Stimulated activated CD8-positive, alpha-beta memory T cell treated with anti-CD3 and anti-CD28 coated beads, Interleukin-7, amount 100 ng/mL, for 4 hours (primary cell): ENCODE measurements at places on chromosomes 4 and X.

GRCh38 chr4:176825586-176825985, 32.9 kb upstream of the VEGFC start:
- no peak for DNase-seq

DNA sequence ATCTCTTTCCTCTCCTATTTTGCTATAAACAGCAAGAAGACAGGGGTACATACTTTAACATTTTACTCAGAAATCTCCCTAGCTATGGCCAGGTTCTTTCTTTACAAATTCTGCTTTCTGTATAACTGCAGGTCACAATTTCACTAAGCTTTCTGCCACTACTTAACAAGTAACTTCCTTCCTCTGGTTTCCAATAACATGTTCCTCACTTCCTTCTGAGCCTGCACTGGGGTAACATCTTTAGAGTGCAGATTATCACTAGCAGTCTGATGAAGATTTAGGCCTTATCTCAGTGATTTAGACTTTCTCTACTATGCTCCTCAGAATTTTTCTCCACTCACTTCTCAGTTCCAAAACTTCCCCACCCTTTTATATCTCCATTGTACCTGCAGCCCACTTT, 1930.5 kb upstream of the AGA start:
- DNase-seq = no peak

GRCh38 chr4:12545812-12546211, 938.3 kb downstream of the RAB28 start:
- no peak for DNase-seq

GRCh38 chr4:71411981-71412380, 73.2 kb downstream of the SLC4A4 start:
- DNase-seq = no peak

- no peak for DNase-seq
These were observed 4.0 kb upstream of the SLC34A2 start for GRCh38 chr4:25651682-25652081.

GRCh38 chr4:71241501-71242288, 97.1 kb upstream of the SLC4A4 start:
- no peak for DNase-seq

DNA sequence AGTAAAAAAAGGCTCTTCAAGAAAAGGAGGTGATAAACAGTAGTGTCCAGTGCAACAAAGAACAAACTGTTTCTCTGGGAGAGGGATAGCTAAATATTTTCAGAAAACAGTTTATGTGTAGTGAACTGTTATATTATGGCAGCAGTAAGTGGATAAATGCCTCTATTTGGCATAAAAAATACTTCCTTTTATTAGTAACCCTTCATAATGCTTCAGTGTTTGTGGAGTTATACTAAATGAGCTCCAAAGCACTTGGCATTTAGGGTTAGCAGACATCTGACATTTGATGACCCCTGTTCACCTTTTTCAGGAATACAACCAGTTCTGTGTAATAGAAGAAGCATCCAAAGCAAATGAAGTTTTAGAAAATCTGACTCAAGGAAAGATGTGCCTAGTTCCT, 31.9 kb downstream of the TRAPPC11 start:
- DNase-seq = no peak

- no peak for DNase-seq
These were observed 200.0 kb upstream of the FTHL17 start for GRCh38 chrX:31271615-31272471.

- no peak for DNase-seq
These were observed 62.6 kb downstream of the MMRN1 start for GRCh38 chr4:89957046-89957926.

GRCh38 chr4:38230821-38231563, 270.8 kb downstream of the PTTG2 start:
- DNase-seq = no peak
